NK-92 treated with Interleukin-12 subunit alpha and Interleukin-12 subunit beta, amount 100 ng/mL, for 24 hours (cell line): ENCODE measurements at places on chromosomes 5 and 9.

- DNase-seq, result no peak
These were observed 21.4 kb downstream of the TGFBR1 start for GRCh38 chr9:99126312-99126711.

- no peak for DNase-seq
These were observed 217.8 kb upstream of the RASEF start for GRCh38 chr9:83280790-83281189.

GRCh38 chr5:101897914-101898313 lies 398.2 kb downstream of the SLCO4C1 start:
- no peak for DNase-seq

DNA sequence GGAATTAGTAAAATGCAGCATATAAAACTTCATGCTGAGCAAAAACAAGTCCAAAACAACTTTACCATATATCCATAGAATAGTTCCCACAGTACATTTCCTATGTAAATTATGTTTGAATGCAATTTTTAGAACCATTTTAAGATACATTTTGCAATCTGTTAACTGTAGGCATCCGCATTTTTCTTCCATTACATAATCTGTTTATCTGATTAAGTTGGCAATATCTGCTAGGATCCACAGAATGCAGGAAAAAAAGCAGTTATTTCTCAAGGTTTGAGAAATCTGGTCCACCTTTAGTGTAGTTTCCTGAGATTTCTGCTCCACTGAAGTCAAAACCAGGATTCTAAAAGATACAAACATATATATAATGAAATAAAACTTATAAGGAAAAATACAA lies 6.2 kb downstream of the NUDCD2 start:
- DNase-seq, result no peak

DNA sequence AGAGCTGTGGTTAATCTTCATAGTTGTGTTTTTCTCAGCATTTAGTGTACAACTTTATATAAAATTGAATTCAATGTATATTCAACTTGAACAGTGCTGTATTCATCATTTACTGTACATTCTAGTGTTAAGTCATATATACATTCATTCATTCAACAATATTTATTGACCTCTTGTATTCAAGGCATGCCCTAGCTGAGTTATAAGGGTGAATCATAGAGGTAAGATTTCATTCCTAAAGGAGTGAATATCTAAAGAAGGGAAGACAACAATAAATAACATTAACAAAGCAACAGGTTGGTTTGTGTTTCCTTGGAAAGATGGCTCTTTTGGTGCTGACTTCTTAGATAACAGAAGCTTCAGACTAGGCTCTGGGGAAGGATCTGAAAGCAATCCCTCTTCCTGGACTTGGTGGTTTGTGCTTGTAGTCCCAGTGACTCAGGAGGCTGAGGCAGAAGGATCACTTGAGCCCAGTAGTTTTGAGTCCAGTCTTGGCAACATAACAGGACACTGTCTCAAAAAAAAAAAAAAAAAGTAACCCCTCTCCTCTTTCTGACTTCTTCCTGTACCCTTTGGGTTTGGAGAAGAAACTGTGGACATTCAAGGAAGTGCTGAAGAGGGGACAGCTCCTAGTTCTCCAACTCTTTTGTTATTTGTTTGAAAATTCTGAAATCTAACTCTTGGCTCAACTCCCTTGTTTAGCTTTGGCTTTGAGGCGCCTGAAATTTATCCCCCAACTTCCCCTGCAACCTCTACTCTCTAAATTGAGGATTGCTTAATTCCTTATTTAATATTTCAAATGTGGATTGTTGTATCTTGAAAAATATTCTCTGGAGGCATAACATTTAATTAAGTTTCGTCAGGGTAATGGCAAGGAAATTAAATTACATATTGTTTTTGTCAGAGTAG lies 80.2 kb downstream of the OSTF1 start:
- DNase-seq, result no peak

DNA sequence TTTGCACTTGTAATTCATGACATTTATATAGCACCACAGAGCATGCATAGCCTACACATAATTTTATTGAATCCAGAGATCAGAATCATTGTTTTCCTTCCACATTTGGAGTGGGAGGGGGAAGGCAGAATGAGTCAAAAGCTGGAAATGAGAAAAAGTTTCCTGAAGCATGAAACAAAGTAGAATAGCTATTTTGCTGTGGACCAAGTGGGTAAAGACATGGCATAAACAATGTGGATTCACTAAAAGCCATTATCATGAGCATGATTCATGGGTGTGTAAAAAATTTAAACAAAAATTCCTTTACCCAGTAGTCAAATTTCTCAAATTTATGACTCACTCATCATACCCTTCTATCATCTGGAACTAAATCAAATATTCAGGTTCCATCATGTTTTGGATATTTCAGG lies 97.9 kb downstream of the YIPF5 start:
- no peak for DNase-seq

DNA sequence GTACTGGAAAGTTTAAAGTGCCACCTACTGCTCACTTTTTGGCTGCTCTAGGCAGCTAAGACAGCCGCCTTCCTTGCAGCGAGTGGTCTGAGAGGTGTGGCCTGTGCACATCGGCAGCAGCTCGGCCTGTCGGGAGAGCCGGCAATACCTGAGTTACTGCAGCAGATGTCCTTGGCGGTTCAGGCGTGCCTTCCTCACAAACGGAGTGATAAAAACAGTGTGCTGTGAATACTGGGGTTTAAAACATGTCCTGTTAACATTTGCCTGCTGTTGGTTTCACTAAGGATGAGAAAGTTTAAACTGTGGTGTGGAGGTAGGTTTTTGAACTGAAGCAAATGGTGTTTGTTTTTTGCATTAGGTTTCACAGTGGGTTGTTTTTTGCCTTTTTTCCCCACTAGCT lies 12.9 kb downstream of the TRAF2 start:
- no peak for DNase-seq

- no peak for DNase-seq
These were observed 85.1 kb downstream of the TRIO start for GRCh38 chr5:14228219-14228618.

DNA sequence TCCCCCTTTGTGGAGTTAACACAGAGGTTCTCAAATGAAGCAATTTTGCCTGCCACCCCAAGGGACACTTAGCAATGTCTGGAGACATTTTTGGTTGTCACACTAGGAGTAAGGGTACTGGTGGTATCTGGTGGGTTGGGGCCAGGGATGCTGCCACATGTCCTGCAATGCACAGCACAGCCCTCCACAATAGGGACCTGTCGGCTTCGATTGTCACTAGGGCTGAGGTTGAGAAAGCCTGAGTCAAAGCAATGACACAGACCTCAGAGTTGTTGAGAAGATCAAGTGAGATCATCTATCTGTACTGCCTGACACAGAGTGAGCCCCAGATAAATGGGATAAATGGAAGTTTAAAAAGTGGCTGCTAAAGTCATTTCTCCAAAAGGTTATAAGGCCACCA lies 249.2 kb upstream of the KLF4 start:
- no peak for DNase-seq
